ENCODE measurements at places on chromosomes 4 and X.

GRCh38 chr4:30103455-30103854 lies 616.7 kb upstream of the PCDH7 start:
- DNase-seq, result no peak

DNA sequence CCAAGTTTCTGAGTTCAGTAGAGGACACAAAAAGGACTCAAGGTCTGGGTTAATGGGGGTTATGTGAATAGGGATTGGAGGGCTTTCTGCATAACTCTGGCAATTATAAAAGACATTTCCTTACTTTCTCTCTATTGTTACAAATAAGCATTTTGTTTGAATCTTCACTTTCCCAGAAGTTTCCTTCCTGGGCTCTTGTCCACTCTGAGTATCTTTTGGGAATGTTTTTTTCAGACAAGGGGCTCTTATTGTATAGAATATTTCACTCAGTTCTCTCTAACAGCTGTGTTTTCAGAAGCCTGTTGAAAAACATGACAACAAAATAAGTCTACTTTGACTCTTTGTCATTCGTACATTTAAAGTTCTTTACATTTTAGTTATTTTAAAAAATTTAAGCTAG lies 57.6 kb upstream of the MAP9 start:
- DNase-seq, result no peak

- DNase-seq, result no peak
These were observed 118.1 kb upstream of the PRR32 start for GRCh38 chrX:126701380-126701779.

DNA sequence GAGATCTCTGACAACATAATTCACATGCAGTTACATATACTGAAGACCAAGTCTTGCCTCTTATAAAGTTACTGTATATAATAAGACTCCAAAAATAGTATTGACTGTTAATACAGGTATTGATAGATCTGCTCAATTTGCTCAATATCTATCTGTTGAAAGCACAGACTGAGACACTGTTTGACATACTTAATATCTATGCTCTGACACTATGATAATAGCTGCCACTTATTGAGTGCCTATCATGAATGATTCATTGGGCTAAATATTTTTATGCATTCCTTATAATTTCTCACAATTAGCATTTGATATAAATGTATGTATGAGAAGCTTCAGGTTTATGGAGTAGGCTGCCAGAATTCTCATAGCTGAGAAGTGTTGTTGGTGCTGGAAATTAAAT lies 1600.9 kb upstream of the IGFBP7 start:
- DNase-seq, result no peak

DNA sequence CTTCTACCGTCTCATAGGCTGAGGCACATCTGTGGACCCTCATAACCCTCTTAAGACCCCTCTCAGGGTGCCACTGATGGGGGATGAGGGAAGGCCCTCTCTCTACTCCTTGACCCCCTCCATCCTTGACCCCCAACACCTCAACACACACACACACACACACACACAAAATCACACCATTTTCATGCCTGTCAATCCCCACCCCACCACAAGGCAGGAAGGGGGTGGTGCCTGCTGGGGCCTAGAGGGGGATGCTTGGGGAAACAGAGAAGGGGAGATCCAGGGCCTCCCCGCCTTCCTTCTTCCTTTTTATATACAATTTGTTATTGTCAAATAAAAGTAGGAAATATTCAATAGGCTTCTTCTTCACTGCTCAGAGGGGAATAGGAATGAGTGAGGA lies 1.2 kb upstream of the EBP start:
- DNase-seq, result no peak

DNA sequence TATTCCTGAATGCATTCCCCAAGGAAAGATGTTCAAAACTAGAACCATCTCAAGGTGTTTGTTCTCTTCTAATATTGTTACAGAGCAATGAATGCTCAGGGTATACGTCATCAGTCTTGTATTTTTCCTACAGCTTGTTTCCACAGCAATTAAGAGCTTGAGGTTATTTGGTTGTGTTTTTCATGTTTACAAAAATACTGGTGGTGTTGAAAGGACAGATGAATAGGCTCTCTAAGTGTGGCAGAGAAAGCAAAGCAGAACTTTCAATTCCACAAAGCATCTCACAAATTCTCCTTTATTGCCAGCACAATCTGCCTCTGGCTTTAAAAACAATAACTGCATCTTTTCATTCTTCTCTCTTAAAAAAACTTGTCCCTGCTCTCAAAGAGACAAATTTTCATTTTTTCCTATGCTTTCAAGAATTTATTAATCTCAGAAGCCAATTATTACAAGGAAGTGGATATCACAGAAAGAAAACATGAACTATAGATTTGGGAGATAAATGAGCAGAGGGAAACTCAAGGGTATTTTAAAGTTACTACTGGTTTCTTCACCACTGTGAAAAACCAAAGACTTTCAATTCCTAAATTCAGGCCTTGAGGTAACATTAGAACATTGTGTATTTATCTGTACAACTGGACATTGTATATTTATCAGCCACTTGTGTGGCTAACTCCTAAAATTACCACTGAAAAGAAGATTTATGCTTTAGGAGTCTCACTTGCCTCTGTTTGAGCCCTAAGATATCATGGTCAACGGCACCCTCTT lies 49.2 kb downstream of the DDX53 start:
- no peak for DNase-seq

DNA sequence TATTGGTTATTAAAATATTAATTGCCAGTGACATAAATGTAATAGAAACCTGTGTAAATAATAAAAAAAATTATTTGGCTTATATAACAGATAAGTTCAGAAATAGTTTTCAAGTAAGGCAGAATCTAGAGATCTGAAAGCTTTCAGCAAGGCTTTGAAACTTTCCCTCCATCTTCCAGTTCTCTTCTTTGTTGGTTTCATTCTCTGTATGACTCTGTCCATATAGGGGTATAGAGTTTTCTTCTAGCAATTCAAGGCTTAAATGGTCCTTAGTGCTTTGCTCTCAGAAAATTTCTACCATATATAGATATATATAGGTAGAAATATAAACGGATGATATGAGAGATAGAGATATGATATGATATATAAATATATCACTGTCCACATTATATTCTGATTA lies 160.5 kb upstream of the GABRA2 start:
- no peak for DNase-seq

DNA sequence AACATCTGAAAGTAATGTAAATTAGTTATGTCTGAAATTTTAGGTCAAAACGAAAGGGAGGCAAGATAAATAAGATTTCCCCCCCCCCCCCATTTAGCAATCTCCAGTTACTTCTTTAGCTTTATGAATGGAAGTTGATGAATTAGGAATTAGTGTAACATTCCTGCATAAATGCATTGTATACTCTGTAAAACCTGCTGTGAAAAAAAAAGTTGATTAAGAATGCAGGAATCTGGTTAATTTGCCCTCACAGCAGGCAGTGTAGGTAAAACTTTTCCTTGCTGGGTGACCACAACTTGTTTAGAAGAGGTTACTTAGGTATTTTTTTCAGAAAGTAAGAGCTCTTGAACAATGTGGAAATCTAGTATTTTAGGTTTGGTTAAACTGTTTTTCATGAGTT lies 15.3 kb downstream of the LARP7 start:
- DNase-seq, result no peak

GRCh38 chr4:72886602-72887001 lies 182.9 kb downstream of the COX18 start:
- no peak for DNase-seq

DNA sequence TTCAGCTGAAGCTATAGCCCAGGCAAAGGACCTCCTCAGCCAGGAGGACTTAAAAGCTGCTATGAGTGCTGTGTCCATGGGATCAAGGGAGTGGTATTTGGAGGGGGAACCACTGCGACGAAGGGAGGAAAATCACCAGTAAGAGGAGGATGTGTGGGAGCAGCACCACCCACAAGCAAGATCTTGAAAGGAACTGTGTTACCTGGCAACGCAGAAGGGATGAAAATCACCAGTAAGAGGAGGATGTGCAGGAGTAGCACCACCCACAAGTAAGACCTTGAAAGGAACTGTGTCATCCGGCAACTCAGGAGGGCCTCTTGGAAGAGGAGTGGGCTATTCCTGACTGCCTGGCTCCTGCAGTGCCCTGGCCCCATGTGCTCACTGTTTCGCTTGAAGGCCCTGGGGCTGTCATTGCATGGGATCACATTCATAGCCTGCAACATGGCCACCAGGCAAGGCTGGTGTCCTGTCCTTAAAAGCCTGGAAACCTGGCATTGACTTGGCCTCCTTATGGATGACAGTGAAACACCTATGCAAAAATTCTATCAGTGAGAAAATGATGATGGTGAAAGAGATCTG lies 48.3 kb downstream of the TRMT44 start:
- DNase-seq, result no peak

DNA sequence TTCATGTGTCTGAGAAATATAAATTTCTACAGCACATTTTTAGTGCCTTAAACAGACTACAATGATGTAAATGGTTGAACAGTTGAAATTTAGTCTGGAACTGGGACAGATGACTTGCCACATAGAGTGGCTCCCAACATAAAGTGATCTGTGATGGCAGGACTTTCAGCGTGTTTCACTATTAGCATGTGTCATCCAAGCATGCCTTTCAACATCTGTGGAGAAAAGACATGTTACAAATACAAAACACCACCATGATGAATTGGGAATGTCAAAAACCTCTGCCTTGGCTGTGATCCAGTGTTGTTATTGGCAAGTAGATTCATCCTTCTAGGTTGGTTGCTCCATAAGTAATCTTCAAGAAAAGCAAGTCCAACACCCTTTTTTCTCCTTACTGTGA lies 348.7 kb downstream of the MAPK10 start:
- no peak for DNase-seq

DNA sequence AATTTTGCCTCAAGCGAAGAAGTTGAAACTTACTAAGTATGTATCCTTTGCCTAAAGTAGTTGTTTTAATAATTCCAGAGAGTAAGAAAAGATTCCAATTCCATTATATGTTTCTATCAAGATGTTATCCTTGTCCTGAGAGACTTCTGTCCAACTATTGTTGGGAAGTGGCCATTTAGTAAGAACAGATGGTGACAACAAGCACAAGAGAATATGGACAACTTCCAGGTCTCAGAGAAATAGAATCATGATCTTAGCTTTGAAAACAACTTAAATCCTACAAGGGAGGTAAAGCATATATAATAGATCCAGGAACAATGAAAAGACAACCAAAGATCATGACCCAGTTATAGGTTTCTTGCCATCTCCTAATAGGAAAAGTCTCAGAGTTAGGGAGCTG lies 486.6 kb upstream of the PCDH10 start:
- DNase-seq, result no peak

DNA sequence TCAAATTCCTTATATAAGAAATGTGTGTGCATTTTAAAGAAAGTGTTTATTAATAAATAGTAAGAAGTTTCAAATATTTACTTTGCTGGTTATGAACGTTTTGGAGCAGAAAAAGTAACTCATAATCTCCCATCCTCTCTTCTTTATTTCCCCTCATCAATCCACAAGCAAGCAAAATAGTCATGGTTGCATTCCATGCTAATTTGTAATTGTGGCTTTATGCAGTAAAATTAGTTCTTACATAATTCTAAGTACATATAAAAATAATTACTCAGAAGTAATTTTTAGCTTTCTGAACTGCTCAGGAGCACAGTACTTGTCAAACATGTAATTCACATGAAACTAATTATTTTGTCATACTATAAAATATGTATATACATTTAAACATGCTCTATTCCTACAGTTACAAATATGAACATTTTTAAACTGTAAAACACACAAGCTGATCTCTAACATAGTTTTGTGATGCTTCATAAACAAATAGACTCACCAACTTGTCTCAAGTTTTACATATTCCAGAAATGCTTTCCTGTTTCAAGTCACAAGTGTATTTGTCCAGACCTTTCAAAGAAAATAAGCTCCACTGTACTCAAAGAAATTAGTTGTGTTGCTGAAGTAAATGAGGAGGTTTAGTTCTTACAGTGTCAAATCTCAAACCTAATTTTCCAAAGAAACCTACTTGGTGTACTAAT lies 218.9 kb downstream of the PABPC4L start:
- DNase-seq, result no peak

- DNase-seq, result no peak
These were observed 107.5 kb downstream of the GABRG1 start for GRCh38 chr4:46016306-46016705.

- DNase-seq, result no peak
These were observed 195.8 kb downstream of the GPM6A start for GRCh38 chr4:175616287-175616686.

- no peak for DNase-seq
These were observed 116.9 kb upstream of the GALNT7 start for GRCh38 chr4:173051716-173052115.

- no peak for DNase-seq
These were observed 86.0 kb upstream of the C1QTNF7 start for GRCh38 chr4:15341733-15342300.

- DNase-seq, result no peak
These were observed 76.4 kb downstream of the ZFYVE28 start for GRCh38 chr4:2341911-2342652.

- no peak for DNase-seq
These were observed 106.1 kb downstream of the RASL11B start for GRCh38 chr4:52968241-52968640.

- no peak for DNase-seq
These were observed 129.5 kb downstream of the LARP7 start for GRCh38 chr4:112766422-112766821.

- no peak for DNase-seq
These were observed 15.0 kb downstream of the AGA start for GRCh38 chr4:177427192-177427591.

- DNase-seq, result no peak
These were observed 716.6 kb upstream of the INTU start for GRCh38 chr4:126916049-126916625.

DNA sequence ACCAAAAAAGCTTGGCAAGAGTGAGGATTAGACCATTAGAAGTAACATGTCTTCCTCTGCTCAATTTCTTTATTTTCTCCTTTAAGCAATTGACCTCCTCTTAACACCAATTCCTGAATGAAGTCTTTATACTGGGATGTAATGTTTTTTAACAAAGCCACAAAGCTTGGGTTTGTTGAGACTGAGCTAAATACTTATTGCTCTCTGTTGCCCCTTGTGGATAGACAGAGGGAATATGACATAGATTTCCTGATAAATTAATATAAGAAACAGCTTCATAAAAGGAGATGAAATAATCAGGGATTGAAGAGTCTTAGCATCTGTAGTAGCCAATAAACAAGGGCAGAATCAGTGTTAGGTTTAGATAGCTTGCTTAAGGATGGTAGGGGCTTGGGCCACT lies 57.6 kb downstream of the CCDC160 start:
- no peak for DNase-seq

GRCh38 chrX:10325611-10326010 lies 168.8 kb downstream of the CLCN4 start:
- no peak for DNase-seq

GRCh38 chr4:165190591-165191347 lies 16.6 kb upstream of the KLHL2 start:
- no peak for DNase-seq

DNA sequence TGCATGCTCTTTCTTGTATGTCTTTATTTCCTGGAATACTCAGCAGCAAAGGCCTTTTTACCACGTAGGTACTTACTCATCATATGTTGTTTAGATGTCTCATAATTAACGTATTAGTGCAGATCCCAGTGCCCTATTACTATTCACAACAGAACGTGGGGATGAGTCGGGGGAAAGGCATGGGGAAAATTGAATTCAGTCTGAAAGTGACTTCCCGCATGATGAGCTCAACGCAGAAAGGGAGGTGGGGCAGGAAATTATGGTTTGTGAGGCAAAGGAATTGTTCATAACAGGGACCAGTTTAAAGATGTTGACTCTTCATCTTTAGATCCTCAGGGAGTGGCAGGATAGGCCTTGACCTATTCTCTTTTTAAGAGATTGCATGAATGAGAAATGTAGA lies 2.0 kb upstream of the TMPRSS11D start:
- no peak for DNase-seq

- no peak for DNase-seq
These were observed 132.5 kb upstream of the FMR1 start for GRCh38 chrX:147779173-147779572.

Measured in NCI-H526 treated with DMSO at 0.1 percent for 48 hours (cell line).